ENCODE measurements at places on chromosomes 6 and 20. TPM values are rescaled to one million over a fixed set of nuclear protein-coding genes. Genes with fewer than 3 reads are reported as not detected.
A peak's percentile ranks its signal among the peaks of the same experiment; 100 is the strongest.

Gene CCDC170
- 0.05 TPM for polyA plus RNA-seq

Gene BHLHE23
- polyA plus RNA-seq, result not detected

Gene SYNCRIP
- 16.5 TPM for polyA plus RNA-seq

DNA sequence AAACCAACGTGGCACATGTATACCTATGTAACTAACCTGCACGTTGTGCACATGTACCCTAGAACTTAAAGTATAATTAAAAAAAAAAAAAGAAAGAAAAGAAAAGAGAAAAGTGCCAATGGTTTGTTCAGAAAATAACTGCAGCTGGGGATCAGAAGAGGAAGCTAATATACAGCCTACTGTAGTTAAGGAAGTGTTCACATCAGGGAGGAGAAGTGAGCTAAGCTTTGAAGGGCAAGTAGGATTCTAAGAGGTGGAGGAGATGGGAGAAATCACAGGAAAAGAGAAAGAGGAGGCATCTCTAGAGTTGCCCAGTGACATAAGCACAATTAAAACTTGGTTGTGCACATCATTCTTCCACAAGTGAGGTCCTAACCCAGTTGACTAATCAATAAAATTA lies 214.4 kb upstream of the DTNBP1 start:
- no peak for DNase-seq

DNA sequence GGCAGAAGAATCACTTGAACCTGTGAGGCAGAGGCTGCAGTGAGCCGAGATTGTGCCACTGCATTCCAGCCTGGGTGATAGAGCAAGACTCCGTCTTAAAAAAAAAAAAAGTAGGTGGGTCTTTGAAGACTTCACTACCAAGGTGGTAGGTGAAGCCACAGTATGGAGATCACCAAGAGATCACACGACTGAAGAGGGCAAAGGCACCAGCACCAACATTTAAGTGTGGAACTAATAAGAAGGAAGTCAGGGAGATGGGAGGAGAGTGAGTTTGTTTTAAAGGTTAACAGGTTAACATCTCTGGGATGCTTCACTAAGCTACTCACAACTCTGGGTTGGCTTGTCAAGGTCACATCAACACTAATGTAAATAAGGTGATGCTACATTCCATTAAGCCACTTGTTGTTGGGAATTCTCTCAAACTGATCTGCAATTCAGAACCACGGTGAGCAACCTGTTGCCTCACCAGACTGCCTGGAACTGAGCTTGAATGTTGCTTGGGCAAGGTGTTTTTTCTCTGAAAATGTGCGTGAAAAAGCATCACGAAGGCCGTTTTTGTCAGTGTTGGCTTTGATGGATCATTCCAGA lies 48.7 kb downstream of the KCTD20 start:
- no peak for DNase-seq

DNA sequence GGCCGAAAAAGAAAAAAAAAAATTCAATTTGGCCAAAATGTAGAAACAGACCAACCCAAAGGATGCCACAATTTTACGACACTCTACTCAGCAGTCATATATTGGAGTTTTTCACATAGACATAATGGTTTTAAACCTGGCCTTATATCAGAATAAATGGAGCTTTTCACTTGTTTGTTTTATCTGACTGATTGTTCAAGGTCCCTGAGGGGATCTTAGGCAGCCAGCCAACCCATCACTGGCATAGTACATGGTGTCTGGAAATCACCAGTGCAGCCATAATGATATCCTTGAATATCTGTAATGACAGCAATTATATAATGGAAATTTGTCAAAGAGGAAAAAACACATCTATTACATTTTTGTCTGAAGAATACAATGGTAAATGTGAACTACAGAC lies 96.9 kb downstream of the PRSS35 start:
- no peak for DNase-seq

DNA sequence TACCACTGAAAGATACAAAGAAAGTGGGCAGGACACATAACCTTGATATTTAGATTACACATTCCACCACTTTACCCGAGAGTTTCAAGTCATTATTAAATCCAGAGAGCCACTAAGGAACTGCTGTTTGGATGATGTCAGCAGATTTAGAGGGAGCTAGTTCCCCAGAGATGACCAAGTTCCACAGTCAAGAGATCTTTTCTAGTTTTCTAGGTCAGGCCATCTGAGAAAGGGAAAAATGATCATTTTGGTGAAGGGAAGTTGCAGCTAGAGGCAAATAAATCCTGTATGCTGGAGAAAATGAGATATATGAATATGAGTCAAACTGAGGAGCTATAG lies 147.8 kb downstream of the HS3ST5 start:
- no peak for DNase-seq

GRCh38 chr6:69026243-69026642 lies 391.2 kb downstream of the ADGRB3 start:
- peak; percentile 4 for DNase-seq

DNA sequence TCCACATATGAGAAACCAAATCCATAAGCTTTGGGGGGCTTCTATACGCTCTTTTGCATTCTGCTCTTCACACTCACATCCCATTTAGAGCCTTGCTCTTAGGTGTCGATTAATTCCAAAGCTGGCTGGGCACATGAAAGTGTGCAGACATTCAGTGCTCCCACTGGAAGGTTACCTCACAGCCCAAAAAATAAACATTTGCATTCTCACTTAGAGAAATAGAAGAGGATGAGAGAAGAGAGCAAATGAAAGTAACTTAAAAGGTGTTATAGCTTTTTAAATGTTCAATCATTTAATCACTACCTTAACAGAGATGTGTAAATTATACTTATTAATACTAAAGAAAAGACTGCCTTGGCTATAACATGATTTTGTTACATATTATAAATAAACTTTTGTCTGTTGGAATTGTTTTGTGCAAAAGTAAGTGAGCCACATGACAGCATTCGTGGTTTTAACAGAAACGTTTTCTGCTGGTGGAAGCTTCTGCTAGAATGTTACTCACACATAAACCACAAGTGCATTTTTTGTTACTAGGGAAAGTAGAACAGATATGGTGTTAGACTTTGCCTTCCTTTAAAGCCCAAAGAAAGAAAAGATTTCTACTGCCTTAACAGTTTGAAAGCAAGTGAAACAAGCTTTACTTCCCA lies 116.7 kb downstream of the SIM1 start:
- peak; percentile 57 for DNase-seq

GRCh38 chr6:145043926-145044500 lies 691.3 kb downstream of the EPM2A start:
- DNase-seq, result no peak

- DNase-seq, result no peak
Measured at GRCh38 chr20:62830821-62831220, 14.0 kb downstream of the COL9A3 start.

DNA sequence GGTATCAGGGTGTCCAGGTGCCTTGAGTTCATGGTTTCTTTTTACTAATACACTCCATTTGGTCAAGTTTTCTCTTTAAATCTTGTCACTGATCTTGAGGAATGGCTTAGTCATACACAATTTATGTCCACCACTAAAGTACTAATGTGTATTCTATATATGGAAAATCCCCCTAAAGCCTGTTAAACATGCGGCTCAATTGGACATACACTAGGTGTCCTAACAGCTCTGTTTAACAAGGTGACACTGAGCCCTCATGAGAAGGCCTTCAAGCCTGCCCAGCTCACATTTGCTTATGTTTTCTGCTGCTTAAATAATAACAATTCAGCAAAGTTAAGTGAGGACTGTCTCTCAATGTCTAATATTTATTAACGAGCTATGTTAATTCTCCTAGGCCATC lies 31.5 kb downstream of the PDE7B start:
- DNase-seq, result no peak
